Cerebellar nuclear complex (tissue), 1 donor: ENCODE measurements at places on chromosomes 5 and 9.

DNA sequence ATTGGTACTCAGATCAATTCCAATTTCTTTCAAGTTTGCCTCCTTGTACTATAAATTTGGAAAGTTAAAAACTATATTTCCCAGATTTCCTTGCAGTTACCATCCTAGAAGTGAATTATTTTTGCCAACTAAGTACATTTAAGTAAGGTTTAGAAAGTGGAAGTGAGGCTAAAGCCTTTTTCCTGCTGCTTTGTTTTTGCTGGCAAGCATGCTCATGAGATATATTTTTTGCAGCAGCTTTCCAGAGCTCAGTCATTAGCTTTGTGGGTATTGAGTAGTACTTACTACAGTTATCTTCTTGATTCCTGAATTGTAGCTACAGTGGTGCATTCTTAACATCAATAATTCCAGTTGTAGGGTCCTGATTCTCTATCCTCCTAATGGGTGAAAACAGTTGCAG lies 3.5 kb upstream of the BTF3 start:
- no peak for DNase-seq

DNA sequence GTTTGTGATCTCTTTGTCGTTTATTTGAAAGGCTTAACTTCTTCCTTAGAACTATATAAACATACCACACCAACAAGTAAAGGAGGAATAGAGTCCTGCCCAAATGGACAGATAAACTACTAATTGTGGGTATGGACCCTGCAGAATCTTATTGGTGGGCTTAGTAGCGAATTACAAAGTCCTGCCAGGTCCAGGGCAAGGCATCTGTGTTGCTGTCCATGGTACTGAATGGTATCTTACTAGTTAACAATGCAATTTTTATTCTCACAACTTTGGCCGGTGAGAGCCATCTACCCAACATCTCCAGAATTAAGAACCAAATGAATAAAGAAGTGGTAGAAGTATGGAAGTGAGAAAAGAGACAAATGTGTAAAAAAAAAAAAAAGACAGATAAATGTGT lies 1782.4 kb upstream of the WWC1 start:
- DNase-seq = no peak

DNA sequence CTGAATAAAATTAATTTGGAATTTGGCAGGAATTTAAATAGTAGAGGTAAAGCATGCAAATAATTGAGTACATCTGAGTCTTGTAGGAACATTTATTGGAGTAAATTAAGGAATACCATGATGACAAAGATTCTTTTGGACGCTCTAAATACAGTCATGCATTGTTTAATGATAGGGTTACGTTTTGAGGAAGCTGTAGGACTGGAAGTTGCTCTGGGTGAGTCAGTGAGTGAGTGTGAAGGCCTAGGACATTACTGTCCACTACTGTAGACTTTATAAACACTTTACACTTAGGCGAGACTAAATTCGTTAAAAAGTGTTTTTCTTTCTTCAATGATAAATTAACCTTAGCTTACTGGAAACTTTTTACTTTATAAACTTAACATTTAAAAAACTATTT lies 113.0 kb downstream of the FAM170A start:
- DNase-seq = no peak

GRCh38 chr9:21833090-21833801 lies 30.8 kb downstream of the MTAP start:
- DNase-seq = no peak

DNA sequence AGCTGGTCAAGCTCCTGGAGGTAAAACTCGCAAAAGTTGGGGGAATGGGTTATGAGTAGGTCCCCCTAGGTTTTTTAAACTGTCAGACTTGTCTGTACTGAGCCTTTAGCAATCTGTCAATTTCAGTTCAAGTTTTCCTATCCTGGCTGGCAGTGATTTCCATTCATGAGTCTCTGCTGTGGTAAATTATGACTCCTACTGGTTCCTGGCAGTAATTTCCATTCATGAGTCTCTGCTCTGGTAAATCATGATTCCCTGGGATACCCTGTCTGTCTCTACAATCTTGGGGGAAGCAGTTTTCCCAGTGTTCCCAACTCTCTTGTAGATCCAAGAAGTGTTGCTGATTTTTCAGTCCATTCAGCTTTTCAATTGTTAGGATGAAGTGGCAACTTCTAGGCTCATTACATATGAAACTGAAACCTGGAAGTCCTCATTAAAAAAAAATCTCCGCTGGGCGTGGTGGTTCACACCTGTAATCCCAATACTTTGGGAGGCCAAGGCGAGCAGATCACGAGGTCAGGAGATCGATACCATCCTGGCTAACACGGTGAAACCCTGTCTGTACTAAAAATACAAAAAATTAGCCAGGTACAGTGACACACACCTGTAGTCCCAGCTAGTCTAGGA lies 91.3 kb upstream of the GPBP1 start:
- DNase-seq = no peak

DNA sequence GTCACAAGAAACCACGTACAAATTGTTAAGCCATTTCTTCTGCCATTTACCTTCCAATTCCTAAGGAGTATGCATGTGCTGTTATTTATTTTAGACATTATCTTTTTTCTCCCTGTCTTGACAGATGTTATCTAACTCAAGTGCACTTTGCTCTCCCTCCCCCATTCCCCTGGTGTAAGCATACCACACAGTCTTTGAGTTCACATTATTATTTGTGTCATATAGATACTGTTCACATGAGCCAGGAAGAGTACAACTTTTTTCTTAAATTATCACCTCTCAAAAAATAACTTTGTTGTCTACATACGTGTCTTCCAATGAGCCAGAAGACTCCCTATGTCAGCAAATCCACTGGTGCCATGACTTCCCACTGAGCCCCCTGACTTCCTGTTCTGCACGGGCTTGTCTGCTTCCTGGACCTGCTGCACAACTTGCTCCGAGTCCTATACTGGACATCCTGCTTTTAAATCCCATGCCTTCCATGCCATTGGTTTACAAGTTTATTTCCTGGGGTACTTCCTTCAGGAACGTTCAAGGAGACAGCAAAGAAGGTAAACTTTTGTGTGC lies 19.9 kb upstream of the FAM120A start:
- no peak for DNase-seq

GRCh38 chr9:99366621-99367020 lies 144.5 kb downstream of the SEC61B start:
- no peak for DNase-seq
